Activated CD4-positive, alpha-beta T cell treated with anti-CD3 and anti-CD28 coated beads for 36 hours (primary cell): ENCODE measurements at places on chromosomes 5 and 9. TPM values are rescaled to one million over a fixed set of nuclear protein-coding genes. Genes with fewer than 3 reads are reported as not detected.
A peak's percentile ranks its signal among the peaks of the same experiment; 100 is the strongest.

- no peaks in the 10 kb centered on the region for H3K36me3 ChIP-seq
- peaks cover 4% of the 10 kb centered on the region for H3K4me1 ChIP-seq
- no peak for DNase-seq
- no peak overlapping the region for H3K27ac ChIP-seq
- no peak overlapping the region for H3K4me3 ChIP-seq
- peaks cover 4% of the 10 kb centered on the region for H3K27me3 ChIP-seq
Measured at GRCh38 chr5:74613283-74613682, 27.2 kb downstream of the ENC1 start.

- no peak overlapping the region for H3K4me3 ChIP-seq
- DNase-seq = no peak
- peaks cover 14% of the 10 kb centered on the region for H3K27me3 ChIP-seq
- no peaks in the 10 kb centered on the region for H3K36me3 ChIP-seq
Measured at GRCh38 chr5:98734646-98735045, 38.8 kb upstream of the RGMB start.

- no peak for DNase-seq
- no peaks in the 10 kb centered on the region for H3K36me3 ChIP-seq
- H3K27ac ChIP-seq = no peak overlapping the region
- H3K4me3 ChIP-seq = no peak overlapping the region
- no peaks in the 10 kb centered on the region for H3K27me3 ChIP-seq
Measured at GRCh38 chr5:42300496-42300895, 122.7 kb upstream of the GHR start.

DNA sequence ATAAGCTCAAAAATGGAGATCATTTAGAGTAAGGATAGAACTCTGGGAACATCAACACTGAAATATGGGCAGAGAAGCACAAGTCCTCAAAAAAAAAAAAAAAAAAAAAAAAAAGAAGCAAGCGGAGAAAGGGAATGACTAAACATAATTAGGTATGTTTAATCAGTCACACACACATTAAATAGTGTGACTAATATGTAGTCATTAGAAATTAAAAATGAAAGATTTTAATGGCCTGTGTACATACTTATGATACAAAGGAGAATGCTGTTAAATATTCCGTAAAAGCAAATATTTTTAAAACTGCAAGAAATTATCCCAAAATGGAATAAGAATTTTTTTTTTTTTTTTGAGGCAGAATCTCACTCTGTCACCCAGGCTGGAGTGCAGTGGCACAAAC is 10.5 kb downstream of the LPAR1 start:
- no peak overlapping the region for H3K4me3 ChIP-seq
- no peak for DNase-seq
- H3K36me3 ChIP-seq = no peaks in the 10 kb centered on the region
- no peaks in the 10 kb centered on the region for H3K4me1 ChIP-seq

DNA sequence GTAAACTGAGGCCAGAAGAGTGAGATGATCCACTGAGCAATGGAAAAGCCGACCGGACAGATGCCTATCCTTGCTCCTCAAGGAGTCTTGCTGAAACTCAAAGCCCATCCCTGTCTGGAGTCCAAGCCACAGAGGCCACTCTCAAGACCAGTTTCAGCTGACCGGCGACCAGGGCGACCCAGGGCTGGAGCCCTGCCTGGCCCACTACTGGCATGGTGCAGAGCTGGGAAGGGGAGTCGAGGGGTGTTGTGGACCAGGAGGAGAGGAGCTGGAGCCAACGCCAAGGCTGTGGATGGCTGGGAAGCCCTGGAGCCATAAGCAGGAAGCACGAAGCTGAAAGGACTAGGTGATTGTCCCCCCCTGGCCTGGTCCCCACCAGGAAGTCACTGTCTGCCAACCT is 22.1 kb downstream of the FAM163B start:
- no peak overlapping the region for H3K27ac ChIP-seq
- peaks cover 3% of the 10 kb centered on the region for H3K4me1 ChIP-seq
- no peak overlapping the region for H3K4me3 ChIP-seq
- no peak for DNase-seq

- H3K4me3 ChIP-seq = peak overlapping the region; percentile 43
- DNase-seq = no peak
- H3K4me1 ChIP-seq = peaks cover 51% of the 10 kb centered on the region
- peaks cover 71% of the 10 kb centered on the region for H3K36me3 ChIP-seq
- no peaks in the 10 kb centered on the region for H3K27me3 ChIP-seq
Measured at GRCh38 chr9:93501406-93501805, 48.0 kb upstream of the FAM120AOS start.

DNA sequence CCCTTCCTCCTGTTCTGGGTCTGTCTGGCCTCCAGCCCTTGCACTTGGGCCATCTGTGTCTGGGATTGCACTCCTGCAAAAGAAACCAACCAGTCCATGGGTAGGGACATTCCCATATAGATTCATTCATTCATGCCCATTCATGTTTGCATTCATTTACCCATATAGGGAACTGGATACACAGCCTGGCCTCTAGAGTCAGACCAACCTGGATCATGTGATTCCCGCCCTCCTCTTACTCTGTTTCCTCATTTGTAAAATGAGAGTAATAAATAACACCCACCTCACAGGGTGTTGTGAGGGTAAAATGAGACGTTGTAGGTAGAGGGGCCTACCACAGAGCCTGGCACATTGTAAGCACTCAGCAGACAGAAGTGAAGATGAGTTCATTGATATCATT is 8.5 kb downstream of the PCDH12 start:
- H3K36me3 ChIP-seq = no peaks in the 10 kb centered on the region
- no peak overlapping the region for H3K27ac ChIP-seq
- no peak overlapping the region for H3K4me3 ChIP-seq
- no peaks in the 10 kb centered on the region for H3K27me3 ChIP-seq

- peaks cover 28% of the 10 kb centered on the region for H3K27me3 ChIP-seq
- no peak overlapping the region for H3K27ac ChIP-seq
- H3K36me3 ChIP-seq = no peaks in the 10 kb centered on the region
Measured at GRCh38 chr5:116566251-116566650, 8.4 kb downstream of the SEMA6A start.

DNA sequence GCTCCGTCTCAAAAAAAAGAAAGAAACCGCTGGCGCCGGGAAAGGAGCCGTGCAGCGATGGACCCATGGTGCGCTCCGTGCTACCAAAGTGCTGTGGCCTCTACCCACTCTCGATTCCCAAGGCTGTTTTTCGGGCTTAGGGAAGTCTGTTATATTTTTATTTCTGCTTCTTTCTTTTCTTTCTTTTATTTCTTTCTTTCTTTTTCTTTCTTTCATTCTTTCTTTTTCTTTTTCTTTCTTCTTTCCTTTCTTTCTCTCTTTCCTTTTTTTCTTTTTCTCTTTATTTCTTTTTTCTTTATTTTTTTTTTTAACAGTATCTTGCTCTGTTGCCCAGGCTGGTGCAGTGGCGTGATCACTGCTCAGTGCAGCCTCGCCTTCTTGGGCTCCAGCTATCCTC is 87.5 kb downstream of the ANXA2R start:
- peaks cover 5% of the 10 kb centered on the region for H3K36me3 ChIP-seq
- DNase-seq = no peak
- H3K4me3 ChIP-seq = peak overlapping the region; percentile 83
- H3K27ac ChIP-seq = peak overlapping the region; percentile 91

- no peak overlapping the region for H3K27ac ChIP-seq
- no peaks in the 10 kb centered on the region for H3K4me1 ChIP-seq
- DNase-seq = peak; percentile 84
- no peaks in the 10 kb centered on the region for H3K36me3 ChIP-seq
Measured at GRCh38 chr9:34546834-34547827, 24.3 kb upstream of the ENHO start.

DNA sequence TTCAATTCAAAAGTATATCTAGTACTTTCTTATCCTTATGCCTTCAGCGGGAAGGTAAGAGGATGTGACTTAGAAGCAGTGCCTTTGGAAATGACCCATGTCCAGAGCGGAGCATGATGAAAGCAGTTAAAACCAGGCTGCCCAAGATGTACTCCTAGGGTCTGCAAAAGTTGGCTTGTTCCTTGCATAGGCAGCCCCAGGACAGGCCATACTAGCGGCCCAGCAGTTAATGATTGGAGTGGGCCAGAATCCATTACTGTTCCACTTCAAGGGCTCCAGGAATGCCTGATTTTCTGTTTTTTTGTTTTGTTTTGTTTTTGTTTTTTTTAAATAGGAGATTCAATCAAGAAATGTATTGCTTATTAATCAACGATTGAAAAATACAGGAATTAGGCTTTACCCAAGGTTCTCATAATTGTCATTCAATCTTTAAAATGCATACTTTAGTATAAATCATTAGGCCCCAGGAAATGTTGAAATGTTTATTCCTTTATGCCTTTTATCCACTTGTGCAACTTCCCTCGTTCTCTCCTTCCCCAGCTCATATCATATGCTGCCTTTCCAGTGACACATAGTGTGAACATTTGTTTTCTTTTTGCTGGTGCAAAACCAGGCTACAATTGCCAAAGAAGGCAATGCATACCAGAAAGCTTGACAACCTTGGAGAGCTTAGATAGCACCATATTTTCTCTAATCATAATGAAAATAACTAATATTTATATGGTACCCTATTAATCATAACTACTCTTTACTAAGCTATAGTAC is 190.8 kb downstream of the ARHGEF28 start:
- H3K4me1 ChIP-seq = no peaks in the 10 kb centered on the region
- H3K27me3 ChIP-seq = peaks cover 10% of the 10 kb centered on the region
- H3K4me3 ChIP-seq = no peak overlapping the region
- no peak overlapping the region for H3K27ac ChIP-seq
- no peaks in the 10 kb centered on the region for H3K36me3 ChIP-seq
- no peak for DNase-seq

DNA sequence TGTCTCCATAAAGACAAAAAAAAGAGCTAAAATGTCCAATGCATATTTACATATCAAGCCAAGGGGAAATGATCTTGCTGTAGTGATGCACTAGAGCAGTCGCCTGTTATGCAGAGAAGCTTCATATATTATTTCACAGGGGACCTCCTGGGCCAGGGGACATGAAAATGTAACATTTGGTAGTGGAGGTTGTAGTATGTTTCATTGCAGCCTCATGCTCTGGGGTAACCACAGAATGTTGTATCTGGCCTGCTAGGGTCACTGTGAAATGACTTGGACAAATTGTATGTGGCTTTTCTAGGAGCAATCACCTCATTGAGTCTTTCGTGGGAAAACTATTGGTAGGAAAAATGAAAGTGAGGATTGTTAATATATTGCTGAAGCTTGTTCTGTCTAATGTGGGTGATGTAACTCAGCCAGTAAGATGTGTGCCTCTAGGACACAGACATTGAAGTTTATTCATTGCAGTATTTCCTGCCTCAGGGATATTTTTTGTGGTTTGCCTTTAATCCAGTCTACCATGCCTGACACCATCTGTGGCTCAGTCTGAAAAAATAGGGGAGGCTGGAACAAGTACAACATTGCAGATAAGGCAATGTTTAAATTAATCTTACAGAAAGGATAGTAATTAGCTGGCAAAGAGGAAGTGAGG is 430.8 kb upstream of the TNC start:
- DNase-seq = no peak
- no peaks in the 10 kb centered on the region for H3K4me1 ChIP-seq
- peaks cover 8% of the 10 kb centered on the region for H3K27me3 ChIP-seq

GRCh38 chr9:121949364-121949763 is 143.7 kb downstream of the TTLL11 start:
- no peaks in the 10 kb centered on the region for H3K36me3 ChIP-seq
- H3K27ac ChIP-seq = no peak overlapping the region
- DNase-seq = no peak

DNA sequence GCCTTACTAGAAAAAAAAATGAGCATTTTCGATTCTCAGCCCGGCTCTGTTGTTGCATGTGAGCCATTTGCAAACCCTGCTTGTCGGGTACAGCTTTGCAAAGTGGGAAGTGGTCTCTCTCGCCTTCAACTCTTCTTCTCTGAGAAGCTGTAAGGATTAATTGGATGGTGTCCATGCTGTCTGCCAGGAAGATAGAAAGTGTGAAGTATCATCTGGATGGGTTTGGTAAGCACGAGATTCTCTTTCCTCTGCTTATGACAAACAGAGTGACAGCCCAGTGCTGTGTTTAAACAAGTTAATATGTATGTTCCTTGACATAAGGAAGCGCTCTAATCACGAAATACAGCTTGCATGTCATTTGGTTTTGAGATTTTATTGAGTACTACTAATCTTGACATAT is 109.1 kb upstream of the SPATA31D4 start:
- no peak overlapping the region for H3K4me3 ChIP-seq
- no peaks in the 10 kb centered on the region for H3K36me3 ChIP-seq
- H3K27me3 ChIP-seq = no peaks in the 10 kb centered on the region
- H3K27ac ChIP-seq = no peak overlapping the region
- no peak for DNase-seq
- peaks cover 13% of the 10 kb centered on the region for H3K4me1 ChIP-seq

DNA sequence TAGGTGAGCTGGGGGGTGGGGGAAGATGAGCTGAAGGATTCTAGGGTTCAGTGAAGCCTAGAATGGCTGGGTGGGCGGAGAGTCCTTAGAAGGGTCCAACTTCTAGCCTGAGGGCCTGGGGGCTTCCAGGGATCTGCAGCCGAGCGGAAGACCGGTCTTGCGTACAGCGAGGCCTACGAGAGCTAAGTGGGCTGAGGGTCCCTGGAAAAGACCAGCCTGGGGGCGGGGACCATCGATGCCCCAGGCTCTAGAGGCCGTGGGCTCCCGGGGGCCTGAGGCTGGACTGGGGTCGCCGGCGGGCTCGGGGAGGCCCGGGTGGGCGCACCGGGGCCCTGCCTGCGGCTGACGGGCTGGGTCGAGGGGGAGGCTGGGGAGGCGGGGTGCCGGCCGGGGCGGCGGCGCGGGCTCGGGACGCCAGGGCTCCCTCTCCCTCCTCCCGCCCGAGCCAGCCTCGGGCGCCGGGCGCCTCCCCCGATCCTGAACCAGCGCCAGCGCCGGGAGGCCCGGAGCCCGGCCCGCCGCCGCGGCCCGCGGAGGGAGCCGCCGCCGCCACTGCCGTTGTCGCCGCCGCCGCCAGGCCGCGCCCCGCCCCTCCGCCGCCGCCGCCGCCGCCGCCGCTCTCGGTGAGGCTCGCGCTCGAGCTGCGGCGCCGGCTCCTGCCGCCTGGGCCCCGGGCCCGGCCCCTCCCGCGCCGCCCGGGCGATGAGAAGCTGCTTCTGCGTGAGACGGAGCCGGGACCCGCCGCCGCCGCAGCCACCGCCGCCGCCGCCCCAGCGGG is at the start of gene MVB12B:
Gene MVB12B, plus strand, starts transcription at position 602 of the 778 bp plus-strand sequence. Its CDS starts 101 bp downstream, at position 703.
- H3K27me3 ChIP-seq = peaks cover 2% of the 10 kb centered on the region
- H3K4me1 ChIP-seq = peaks cover 31% of the 10 kb centered on the region
- peaks cover 2% of the 10 kb centered on the region for H3K36me3 ChIP-seq
- peak within 1 kb of the TSS; percentile 63 for H3K4me3 ChIP-seq

DNA sequence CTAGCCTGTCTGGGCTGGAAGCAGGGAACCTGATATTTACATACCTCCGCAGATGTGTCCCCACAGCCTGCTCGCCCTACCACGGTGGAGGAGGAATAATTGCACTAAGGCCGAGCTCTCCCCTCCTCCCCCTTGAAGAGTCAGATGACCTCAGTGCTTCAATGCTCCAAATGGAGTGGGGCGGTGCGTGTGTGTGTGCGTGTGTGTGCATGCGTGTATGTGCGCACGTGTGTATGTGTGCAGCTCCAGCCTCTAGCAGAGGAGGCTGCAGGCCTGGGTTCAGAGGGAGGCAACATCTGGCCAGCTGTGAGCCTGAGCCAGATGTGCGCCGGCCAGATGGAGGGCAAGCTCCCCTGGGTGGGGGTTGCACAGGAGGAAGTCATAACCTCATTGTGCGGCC is 90.5 kb downstream of the NRG2 start:
- H3K27me3 ChIP-seq = peaks cover 18% of the 10 kb centered on the region
- no peak overlapping the region for H3K4me3 ChIP-seq
- H3K27ac ChIP-seq = no peak overlapping the region
- no peak for DNase-seq
- H3K4me1 ChIP-seq = no peaks in the 10 kb centered on the region

Gene MEGF9
- total RNA-seq = 3.6 TPM

Gene ADAMTS13
- total RNA-seq = 2.5 TPM

Gene C5orf34
- 16.8 TPM for total RNA-seq
